ENCODE measurements at places on chromosomes 11 and 22. TPM values are rescaled to one million over a fixed set of nuclear protein-coding genes. Genes with fewer than 3 reads are reported as not detected.

The SLC5A4 gene
- total RNA-seq, result not detected

The MB gene
- total RNA-seq, result not detected

The POTEH gene
- not detected for total RNA-seq

The EFCAB6 gene
- total RNA-seq, result 1.5 TPM
